ENCODE measurements at places on chromosomes 1 and 21. TPM values are rescaled to one million over a fixed set of nuclear protein-coding genes. Genes with fewer than 3 reads are reported as not detected.

BARHL2 gene
- not detected for total RNA-seq

CD53 gene
- total RNA-seq, result not detected

SPRR4 gene
- not detected for total RNA-seq

NTPCR gene
- total RNA-seq, result 47.0 TPM

- no peak overlapping the region for H3K27ac ChIP-seq
- peaks cover 18% of the 10 kb centered on the region for H3K36me3 ChIP-seq
- no peaks in the 10 kb centered on the region for H3K27me3 ChIP-seq
- no peaks in the 10 kb centered on the region for H3K4me1 ChIP-seq
- DNase-seq, result no peak
Measured at GRCh38 chr1:108972951-108973350, 9.7 kb upstream of the CLCC1 start.

DNA sequence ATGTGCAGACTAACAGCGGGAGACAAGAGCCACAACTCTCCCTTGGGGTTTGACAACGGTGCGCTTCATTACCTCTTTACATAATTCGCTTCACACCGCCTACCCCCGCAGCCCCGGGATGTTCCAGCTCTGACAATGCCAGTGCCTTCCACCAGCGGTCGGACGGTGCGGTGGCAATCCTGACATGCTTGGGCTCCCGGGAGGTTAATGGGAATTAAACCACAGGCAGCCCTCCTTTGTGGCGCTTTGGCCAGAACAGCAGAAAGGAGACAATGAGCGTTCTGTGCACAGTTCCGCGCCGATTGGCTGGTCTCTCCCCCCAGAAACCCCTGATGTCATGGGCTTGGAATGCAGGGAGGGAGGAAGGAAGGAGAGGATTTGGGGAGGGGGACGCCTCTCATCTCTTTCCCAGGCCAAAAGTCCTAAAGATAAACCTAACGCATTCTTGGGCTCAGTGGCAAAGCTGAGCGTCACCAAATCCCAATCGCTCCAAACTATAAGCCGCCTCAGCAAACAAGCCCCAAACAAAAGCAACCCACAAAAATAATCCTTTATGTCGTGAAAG, 1.3 kb downstream of the CNN3 start:
- H3K27me3 ChIP-seq, result no peaks in the 10 kb centered on the region
- peak overlapping the region; percentile 95 for H3K4me3 ChIP-seq
- peak; percentile 86 for DNase-seq
- H3K27ac ChIP-seq, result peak overlapping the region; percentile 82

DNA sequence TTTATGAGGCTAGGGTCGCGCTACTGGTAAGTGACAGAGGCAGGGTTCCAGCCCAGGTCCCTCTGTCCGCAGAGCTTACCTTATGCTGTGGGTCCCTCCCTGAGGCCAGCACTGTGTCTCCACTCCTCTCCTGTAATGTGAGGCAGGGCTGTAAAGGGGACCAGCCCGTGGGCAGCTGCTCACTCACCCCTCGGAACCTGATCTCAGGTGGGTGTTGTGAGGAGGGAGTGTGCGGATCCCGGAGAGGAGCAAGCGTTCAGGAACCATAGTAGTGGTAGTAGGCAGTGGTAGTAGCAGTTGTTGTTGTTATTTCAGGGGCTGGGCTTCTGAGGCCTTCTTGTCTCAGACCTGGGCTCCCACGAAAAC, 1.7 kb downstream of the ZC3H12A start:
- H3K27me3 ChIP-seq, result no peaks in the 10 kb centered on the region
- DNase-seq, result no peak
- H3K4me3 ChIP-seq, result peak overlapping the region; percentile 87
- peaks cover 74% of the 10 kb centered on the region for H3K4me1 ChIP-seq
- peak overlapping the region; percentile 98 for H3K27ac ChIP-seq

DNA sequence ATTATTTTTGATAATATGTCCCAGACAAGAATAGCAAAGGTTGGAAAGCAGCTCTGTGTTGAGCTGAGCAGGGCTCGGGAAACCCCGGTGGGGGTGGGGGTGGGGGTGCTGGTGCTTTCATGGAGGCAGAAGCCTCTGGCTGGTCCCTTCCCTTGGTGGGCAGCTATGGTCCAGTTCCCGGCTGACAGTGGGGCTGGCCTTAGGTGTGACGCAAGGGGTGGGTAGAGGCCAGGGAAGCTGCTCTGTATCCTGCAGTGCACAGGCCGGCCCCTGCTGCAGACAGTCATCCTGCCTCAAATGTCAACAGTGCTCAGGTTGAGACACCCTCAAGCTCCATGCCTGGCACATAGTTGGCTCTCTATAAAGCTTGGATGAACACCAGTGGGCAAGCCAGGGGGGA, 8.9 kb downstream of the ACTL8 start:
- peaks cover 39% of the 10 kb centered on the region for H3K4me1 ChIP-seq
- no peaks in the 10 kb centered on the region for H3K36me3 ChIP-seq
- DNase-seq, result peak; percentile 47
- no peak overlapping the region for H3K4me3 ChIP-seq

GRCh38 chr1:176863613-176864012, 300.9 kb downstream of the ASTN1 start:
- H3K36me3 ChIP-seq, result no peaks in the 10 kb centered on the region
- DNase-seq, result no peak
- no peak overlapping the region for H3K4me3 ChIP-seq
- no peaks in the 10 kb centered on the region for H3K27me3 ChIP-seq
- H3K27ac ChIP-seq, result no peak overlapping the region

DNA sequence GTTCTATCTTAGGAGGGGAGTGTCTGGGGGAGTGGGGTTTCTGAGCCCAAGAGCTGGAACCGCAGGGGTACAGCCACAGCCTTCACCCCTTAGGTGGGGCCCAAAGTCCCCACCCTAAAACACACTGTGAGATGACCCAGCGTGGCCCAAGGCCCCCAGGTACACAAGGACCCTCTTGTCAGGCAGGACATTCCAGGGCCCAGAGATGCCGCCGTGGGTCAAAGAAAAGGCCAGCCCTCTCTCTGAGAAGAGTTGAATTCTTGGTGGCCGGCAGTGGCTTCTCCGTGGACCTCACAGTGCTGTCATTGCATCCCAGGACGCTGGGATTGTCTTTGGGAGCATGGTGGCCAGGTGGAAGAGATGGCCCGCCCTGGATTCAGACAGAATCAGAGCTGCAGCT, 176.3 kb upstream of the C1orf174 start:
- no peak for DNase-seq
- H3K4me1 ChIP-seq, result no peaks in the 10 kb centered on the region
- H3K36me3 ChIP-seq, result no peaks in the 10 kb centered on the region
- H3K4me3 ChIP-seq, result no peak overlapping the region

DNA sequence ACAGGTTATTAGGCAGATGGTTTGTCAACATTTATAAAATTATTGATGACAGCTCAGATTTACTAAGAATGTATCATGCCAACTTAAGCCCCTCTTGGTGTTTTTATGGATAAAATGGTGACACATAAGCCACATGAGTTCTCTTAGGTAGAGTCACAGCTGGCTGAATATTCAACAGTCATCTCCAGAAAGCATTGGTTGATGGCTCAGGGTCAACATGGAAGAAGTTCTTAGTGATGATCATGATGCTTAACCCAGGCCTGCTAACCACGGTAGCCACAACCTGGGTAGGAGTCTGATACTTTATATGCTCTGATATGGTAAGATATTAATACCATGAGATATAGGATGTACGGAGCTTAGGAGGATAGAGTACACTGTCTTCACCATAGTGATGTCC, 46.4 kb upstream of the SIPA1L2 start:
- DNase-seq, result no peak
- no peaks in the 10 kb centered on the region for H3K36me3 ChIP-seq
- no peak overlapping the region for H3K4me3 ChIP-seq
- no peaks in the 10 kb centered on the region for H3K4me1 ChIP-seq
- no peak overlapping the region for H3K27ac ChIP-seq
- H3K27me3 ChIP-seq, result no peaks in the 10 kb centered on the region

DNA sequence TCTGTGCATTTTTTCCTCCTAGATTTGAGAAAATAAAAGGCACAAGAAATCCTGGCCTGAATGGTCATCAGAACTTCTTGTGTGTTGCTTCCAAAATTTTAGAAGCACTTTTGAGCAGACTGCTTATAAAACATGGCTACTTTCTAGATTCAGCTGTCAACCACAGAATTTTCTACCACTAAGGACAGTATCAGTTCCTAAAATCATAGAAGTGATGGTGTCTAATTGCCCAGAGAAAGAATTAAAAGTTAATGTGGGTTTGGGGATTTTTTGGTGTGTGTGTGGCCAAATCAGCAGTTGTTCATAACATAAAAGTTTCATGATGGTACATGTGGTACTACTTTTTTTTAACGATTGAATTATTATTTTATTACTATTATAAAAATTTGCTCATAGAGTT, 171.4 kb upstream of the SNX7 start:
- H3K27me3 ChIP-seq, result no peaks in the 10 kb centered on the region
- H3K36me3 ChIP-seq, result no peaks in the 10 kb centered on the region
- DNase-seq, result no peak
- H3K4me1 ChIP-seq, result no peaks in the 10 kb centered on the region
- no peak overlapping the region for H3K4me3 ChIP-seq

DNA sequence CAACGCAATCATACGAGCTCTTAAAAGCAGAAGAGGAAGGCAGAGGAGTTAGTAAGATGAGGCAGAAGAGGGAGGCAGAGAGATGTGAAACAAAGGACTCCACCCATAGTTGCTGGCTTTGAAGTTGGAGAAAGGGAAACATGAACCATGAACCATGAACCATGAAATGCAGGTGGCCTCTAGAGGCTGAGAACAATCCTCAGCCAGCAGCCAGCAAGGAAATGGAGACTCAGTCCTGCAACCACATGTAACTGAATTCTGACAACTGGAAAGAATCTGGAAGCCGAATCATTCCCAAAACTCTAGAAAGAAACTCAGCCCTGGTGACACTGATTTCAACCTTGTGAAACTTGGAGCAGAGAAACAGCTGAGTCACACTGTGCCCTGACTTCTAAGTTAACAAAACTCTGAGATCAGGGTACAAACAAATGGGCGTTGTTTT, 10.1 kb downstream of the DIPK1A start:
- H3K27ac ChIP-seq, result peak overlapping the region; percentile 90
- peak overlapping the region; percentile 49 for H3K4me3 ChIP-seq
- no peaks in the 10 kb centered on the region for H3K36me3 ChIP-seq
- DNase-seq, result peak; percentile 93
- no peaks in the 10 kb centered on the region for H3K27me3 ChIP-seq
- H3K4me1 ChIP-seq, result peaks cover 30% of the 10 kb centered on the region
